D721Med (cell line): ENCODE measurements at places on chromosomes 16 and 17.

DNA sequence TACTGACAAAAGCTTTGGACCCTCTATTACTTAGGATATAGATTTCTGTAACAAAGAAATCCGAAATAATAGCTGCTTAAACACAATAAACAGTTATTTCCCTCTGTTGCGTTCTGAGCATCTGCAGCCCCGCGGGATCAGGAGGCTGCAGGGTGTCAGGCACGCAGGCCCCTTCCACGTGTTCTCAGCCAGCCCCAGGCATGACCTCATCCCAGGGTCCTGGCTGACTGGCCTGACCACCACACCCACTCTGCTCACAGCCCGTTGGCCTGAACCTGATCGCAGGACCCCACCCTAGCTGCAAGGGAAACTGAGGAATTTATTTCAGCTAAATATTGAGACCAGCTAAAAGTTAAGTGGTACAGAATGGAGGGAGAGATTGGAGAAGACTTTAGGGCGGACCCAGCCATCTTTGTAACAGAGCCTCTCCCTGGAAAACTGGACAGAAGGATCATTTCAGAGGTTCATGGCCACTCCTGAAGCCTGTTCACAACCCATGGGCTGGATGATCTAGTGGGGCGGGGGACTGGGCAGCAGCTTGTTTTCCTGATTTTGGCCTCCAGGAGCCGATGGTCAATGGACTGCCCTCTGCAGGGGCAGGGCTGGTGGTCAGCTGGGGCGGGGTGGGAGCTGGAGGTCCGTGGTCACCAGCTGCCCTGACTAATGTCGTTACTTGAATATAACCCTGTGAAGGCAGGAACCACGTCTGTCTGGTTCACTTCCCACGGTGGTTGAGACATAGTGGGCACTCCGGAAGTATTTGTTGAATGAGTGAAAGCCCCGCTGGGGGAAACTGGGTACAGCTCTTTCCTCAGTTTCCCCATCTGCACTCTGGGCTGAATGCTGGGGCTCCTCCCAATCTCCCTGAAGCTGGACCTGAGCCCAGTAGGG lies 10.9 kb downstream of the CETP start:
- DNase-seq = no peak

DNA sequence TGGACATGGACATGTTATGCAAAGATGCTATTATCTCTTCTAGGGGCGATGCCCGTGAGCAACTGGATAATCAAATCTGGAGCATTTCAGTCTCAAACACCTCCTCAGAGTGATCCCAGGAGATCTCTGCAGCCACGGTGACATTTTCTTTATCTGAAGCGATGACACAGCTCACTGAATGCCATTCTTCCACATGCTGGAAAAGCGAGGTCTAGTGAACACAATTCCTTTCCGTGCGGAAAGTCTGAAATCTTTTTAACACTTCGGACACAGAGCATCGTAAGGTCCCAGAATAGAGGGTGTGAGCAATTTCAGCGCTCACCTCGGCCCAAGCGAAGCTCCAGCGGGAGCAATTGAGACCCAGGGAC lies 531 bp upstream of the HASPIN start:
- no peak for DNase-seq

GRCh38 chr16:6827931-6828330 lies 504.7 kb upstream of the RBFOX1 start:
- DNase-seq = no peak

DNA sequence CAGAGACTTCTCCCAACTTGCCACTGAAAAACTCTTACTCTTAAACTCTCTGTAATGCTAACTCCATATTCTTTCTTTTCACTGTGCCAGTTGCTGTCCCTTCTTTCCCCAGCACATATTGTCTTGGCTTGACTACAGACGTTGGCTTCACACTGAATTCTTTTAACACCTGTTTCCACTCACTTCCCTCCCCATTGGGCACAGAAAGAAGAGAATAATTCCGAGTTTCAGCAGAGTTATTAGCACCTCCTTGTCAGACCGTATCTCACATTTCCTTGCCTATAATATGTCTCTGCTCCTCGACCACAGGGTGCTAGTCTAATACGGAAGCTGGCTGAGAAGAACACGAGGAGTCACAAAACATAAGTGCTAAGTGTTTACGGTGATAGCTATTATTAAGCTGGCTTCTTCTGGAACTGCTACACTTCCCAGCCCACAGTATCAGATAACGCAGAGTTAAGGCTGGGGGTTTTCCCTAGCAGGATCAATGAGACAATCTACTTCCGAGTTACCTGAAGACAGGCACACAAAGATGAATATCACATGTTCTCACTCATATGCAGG lies 188.5 kb upstream of the CDH8 start:
- DNase-seq = no peak

- DNase-seq = no peak
Observed at GRCh38 chr16:82699711-82700495, 73.1 kb downstream of the CDH13 start.

DNA sequence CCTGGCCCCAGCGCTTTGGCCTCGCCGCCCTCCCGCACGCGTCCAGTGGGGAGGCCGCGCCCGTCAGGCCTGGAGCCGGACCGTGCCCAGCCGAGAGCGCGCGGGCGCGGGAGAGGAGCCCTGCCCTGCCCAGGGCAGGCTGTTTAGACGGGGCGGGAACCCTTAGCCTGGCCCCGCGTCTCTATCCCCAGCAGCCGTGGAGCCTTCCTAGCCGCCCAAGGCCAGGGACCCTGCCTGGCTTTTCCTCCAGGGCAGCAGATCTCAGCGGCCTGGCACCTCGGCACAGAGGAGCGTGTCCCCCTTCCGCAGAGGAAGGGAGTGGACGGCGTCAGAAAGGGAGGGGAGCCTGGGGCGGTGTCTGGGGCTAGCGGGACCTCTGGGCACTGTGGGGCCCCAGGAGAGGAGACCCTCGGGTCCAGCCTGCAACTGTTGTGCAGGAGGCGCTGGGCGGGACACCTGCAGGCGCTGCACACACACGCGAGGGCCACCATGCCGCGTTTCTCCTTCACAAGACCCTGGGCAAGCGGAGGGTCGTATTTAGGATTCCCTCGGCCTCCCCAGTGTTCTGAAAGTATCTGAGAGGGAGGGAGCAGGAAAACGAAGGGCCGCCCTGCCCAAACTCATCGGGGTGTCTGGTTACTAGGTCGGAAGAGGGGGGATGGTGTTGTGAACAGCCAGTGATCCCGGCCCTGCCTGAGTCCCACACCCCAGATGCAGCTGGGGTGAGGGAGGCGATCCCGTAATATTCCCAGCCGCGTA lies 2.3 kb upstream of the NPTX1 start:
- DNase-seq = no peak
